Pulmonary artery endothelial cell (primary cell): ENCODE measurements at places on chromosomes 1 and 21.

GRCh38 chr1:36542024-36542961 lies 59.6 kb upstream of the CSF3R start:
- no peak for DNase-seq

DNA sequence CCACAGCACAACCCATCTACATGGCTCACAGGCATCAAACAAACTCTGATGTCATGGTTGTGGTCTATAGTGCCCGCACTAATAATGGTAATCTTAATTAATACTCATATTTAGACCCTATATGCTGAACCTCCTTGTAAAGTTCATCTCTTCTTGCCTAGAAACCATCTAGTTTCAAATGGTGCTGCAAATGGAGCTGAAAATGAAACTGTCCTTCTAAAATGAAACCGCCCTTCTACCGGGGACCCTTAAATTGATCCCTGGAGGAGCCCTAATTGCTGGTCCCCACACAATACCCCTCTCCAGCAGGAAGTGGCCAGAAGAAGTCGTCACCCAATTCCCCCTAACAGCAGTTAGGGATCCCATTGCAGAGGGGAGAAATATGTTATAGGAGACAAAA lies 612.6 kb downstream of the MRPL39 start:
- no peak for DNase-seq

DNA sequence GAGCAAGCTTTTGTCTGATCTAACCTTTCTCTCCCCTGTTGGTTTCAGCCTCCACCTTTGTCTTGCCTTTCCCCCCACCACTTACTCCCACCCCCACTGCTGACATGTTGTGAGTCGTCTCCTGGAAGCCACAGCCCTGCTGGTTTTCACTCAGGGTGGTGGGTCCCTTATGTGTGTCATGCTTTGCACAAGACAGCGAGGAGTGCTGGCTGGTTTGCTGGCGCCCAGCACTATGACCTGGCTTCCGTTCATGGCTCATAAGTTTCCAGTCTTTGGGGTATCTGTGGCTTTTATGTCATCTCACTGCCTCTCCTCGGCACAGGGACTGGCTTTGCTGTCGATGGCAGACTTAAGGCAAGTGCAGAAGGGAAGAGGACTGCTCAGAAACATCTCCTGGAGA lies 177.7 kb downstream of the KIF26B start:
- DNase-seq = no peak

DNA sequence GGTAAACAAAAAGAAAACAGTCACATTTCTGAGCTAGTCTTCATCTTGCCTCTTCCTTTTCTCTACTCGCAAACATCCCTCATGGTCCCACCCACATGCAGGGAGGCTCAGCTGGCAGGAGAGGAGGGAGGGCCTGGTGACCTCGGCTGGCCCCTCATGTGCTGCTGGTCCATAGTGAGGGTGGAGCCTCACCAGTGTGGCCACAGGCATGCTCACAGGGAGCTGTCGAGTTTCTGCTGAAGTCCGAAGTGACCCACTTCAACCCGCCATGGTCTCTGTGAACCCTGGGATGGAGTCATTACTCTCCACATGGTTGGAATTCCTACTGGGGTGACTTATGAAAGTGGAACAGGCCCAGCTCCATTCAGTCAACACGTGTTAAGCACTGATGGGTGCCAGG lies 253.4 kb downstream of the RHOU start:
- DNase-seq = no peak

- DNase-seq = no peak
These were observed 40.6 kb upstream of the TSPEAR start for GRCh38 chr21:44751799-44752636.

- DNase-seq = no peak
These were observed 14.6 kb downstream of the ADSS2 start for GRCh38 chr1:244437086-244437468.

DNA sequence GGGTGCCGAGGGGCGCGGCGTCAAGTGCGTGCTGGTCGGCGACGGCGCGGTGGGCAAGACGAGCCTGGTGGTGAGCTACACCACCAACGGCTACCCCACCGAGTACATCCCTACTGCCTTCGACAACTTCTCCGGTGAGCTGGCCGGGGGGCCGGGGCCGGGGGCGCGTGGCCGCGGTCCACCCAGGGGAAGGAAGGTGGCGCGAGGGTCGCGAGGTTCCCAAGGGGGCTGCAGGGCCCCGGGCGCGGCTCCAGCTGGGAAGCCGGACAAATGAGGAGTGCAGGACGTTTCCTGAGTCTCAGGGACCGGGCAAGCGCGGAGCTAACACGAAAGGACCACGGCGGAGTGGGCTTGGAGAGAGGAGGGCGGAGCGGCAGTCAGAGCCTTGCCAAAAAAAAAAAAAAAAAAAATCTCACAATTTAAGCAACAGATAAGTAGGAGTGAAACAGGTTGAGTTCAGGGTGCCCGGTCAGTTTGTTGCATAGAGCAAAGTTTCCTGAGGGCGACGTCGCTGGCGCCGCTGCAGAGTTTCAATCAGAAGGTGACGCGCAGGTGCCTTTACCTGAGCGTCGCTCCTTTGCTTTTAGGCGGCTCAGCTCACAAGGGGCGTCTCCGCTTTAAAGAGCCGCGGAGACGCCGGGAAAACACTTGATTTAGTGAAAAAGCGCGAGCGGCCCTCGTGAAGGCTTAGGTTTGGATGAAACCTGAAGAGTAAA lies 750 bp downstream of the RHOU start:
- no peak for DNase-seq

DNA sequence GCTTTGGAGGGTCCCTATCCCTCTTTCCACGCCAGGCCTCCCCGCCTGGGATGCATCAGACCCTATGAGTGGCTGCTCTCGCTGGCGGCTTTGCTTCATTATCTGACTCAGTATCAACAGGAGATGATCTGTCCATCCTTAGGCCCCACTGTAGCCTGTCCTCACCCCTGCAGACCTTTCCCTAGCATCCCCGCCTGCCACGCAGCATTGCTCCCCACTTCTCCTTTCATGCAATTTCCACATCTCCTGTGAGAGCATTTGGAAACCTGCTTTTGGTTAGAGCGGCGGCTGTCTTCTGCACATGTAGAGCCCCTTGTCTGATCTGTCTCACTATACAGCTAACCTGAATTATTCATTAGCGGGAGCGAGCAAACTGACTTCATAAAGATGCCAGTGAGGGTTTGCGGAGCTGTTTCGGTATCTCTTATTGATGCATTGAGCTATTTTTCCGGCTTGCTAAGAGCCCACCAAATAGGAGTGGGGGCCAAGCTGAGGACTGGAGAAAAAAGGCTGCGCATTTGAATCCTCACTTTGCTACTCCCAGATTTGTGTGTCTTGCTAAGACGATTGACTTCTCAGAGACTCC lies 40.0 kb upstream of the ATP2B4 start:
- no peak for DNase-seq

DNA sequence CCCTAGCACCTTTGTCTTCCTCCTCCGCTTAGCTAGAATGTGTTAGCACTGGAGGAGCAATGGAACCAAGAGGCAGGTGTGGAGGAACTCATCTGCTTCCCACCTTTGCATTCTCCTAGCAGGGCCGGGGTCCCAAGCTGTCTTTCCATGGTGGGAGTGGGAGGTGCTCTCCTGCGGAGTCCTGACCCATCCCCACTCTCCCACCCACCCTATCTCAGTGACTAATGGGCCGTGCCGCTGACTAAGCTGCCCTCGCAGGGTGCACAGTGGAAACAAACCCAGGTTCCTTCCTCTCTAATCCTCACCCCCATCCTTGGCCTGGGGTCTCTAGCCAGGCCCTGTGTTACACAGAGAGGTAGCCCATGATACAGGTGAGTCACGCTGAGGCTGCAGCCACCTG lies 177.5 kb downstream of the HIVEP3 start:
- DNase-seq = no peak

DNA sequence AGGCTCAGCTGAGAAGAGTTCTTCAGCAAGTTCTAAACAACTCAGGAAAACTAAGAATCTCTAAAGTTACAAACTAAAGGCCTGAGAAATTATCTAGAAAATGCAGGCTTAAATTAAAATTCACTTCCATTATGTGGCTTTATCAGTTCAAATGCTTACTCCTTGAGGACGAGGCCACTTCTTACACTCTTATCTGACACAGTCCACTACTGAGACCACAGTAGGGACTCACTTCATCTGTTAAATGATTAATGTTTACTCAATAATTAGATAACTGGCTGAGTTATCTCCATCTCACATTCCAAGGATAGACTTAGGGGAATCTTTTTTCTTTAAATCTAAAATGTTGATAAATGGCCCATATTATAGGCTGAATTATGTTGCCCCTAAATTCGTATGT lies 1.6 kb downstream of the C1orf141 start:
- DNase-seq = no peak

DNA sequence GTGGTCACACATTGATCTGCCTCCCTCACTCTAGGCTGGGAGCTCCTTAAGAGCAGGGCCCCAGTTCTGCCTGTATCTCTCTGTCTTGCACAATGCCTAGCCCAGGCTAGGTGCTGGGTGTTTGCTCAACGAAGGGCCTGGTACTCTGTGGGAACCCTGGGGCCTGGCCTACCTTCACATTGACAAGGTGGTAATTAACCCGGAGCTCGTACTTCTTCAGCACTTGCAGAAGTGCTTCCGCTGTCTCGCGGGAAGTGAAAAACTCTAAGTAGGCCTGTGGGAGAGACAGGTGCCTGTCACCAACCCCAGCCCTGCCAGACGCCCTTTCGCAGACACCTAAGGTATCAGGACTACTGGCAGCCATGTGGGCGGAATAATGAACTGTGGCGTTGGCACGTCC lies 13.7 kb downstream of the MTHFR start:
- no peak for DNase-seq

GRCh38 chr1:194028002-194028401 lies 841.6 kb upstream of the B3GALT2 start:
- no peak for DNase-seq
